Amniotic epithelial cell (primary cell): ENCODE measurements at places on chromosomes 5 and 9.

- DNase-seq: no peak
Observed at GRCh38 chr5:140109759-140110645, 3.9 kb upstream of the PURA start.

DNA sequence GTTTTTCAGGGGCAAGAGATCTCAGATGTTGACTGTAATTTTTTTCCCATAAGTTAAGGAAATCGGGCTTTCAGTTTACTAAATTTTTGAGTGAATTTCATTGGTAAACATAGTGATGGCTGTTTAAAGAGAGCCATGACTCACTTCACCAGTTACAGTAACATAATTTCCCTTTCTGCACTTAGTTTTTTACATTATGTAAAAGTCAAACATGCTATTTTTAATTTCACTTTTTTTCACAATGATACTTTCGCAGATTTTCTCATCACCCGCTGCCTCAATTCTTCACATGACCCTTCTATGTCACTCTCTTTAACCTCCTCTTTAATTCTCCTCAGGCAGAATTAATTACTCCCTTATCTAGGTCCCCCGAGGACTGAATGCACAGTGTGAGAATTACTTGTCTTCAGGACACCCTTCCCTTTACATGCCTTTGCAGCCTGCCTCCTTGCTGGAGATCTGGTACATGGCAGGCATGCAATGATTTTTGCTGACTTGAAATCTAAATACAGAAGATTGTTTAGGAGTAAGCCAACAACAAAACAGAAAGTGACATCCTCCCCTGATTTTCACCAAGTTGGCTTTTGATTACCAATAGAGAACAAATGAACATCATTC is 217.5 kb upstream of the S1PR3 start:
- peak; percentile 27 for DNase-seq

- no peak for DNase-seq
Observed at GRCh38 chr5:169974121-169974770, 6.0 kb downstream of the INSYN2B start.

GRCh38 chr5:77650686-77651085 is 12.2 kb upstream of the OTP start:
- no peak for DNase-seq

GRCh38 chr5:179916523-179916922 is 8.8 kb upstream of the TBC1D9B start:
- no peak for DNase-seq

- no peak for DNase-seq
Observed at GRCh38 chr5:179599973-179600372, 23.5 kb downstream of the HNRNPH1 start.

DNA sequence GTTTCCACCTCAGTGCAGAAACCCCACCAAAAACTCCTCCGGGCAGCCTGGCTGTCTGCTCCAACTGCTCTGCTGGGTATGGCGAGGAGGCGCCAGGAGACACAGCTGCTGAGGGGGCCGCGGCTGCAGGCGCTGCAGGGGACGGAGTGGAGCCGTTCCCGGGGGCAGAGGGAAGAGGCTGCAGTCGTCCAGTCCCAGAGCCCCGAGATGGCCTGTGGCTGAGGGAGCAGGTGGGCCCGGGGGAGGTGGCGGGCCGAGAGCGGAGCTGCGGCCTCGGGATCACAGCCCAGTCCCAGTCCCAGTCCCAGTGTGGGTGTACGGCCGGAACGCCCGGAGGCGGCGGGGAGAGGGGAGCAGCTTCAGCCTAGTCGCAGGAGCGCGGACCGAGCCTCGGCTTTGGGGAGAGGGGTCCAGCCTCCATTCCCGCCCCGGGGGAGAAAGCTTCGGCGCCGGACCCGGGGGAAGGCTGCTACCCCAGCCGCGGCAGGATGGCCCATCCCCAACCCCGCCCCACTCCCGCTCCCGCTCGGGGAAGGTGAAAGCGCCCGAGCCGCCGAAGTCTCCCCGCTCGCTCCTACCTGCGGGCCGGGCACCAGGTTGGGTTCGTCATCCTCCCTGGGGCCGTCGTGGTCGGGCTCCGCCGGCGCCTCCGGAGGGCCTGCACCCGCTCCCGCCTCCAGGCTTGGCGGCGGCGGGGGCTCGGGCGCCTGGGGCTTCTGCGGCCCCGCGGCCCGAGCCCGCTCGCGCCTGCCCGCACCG is 513 bp downstream of the FAM193B start:
- DNase-seq: no peak

DNA sequence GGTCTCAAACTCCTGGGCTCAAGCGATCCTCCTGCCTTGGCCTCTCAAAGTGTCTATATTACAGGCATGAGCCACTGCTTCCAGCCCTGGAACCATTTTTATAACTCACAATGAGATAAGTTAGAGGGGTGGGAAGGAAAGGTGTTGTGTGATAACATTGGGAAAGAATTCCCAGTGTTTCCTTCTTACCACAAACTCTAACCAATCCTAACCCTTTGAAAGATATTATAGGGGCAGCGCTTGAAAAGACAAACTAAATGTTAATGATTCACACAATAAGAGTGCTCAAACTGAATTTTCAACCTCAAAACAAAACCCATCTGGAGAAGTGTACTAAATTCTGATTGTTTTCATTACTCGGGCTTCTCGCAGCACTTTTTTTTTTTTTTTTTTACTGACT is 109.7 kb downstream of the TSSK1B start:
- peak; percentile 22 for DNase-seq

DNA sequence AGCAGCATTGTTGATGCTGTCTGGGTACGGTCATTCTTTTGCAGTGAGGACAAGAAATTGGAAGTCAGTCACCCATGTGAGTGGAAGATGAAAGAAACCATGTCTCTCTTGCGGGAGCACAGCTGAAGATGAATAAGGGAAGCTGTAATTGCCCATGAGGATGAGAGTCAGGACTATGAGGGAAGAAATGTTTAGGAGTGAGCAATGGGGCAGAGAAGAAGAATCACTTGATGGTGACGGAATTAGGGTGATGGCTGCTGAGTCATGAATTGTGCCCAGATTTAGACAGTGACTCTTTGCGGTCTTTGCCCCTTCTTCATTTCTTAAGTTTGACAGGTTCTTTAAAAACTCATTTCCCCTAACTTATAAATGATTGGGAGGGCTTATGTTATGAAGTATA is 183.3 kb downstream of the MAST4 start:
- DNase-seq: no peak

DNA sequence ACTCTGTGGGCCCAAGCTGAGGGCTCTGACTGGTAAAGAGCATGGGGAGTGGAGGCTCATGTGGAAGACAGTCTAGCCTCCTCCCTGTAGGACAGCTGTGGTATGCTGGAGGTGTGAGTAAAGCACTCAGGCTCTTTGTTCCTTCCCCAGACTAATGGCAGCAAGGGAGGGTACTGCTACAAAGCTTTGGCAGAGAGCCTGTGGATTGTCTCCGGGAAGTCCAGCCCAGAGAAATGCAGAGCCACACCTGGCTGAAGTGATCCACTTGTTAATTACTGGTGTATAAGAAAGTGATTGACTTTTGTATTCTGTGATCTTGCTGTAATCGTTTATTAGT is 161.7 kb downstream of the OXCT1 start:
- DNase-seq: no peak

GRCh38 chr9:72978744-72979143 is 25.9 kb upstream of the ALDH1A1 start:
- DNase-seq: peak; percentile 71

- DNase-seq: no peak
Observed at GRCh38 chr5:133387091-133387490, 225.2 kb downstream of the FSTL4 start.

- no peak for DNase-seq
Observed at GRCh38 chr9:115556432-115556831, 438.5 kb upstream of the TNC start.

DNA sequence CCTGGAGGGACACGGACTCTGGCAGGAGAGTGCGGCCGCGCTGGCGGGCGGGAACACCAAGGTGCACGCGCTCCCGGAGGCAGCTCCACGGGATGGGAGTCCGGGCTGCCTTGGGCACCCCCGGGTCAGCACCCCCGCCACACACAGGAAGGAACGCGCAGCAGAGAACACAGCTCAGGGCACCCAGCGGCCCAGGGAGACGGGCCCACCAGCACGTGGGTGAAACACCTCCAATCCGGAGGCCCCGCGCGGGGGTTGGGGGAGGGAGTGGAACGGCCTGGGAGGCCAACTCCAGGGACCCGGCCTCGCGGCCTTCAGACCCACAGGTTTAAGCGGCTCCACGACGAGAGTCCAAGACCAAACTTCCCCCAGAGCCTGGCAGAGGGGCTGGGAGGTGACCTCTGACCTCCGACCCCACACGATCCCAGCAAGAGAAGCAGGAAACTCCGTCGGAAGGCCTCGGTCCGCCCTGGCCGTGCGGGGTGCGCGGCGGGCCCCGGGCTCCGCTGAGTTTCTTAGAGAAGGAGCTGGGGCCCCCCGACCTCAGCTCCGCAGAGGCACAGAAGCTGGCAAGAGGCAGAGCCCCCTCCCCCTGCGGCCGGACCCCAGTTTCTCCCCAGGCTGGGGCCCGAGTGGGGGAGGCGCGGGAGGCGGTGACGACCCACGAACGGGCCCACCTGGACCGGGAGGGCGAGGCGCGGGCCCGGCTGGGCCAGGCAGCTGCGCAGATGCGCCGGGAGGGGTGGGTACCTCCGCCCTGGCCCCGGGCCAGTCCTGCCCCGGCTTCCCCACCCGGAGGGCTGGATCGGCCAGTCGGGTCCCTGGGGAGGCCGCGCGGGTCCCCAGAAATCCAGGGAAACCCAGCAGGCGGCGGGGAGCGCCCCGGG is 851 bp downstream of the NACC2 start:
- peak; percentile 70 for DNase-seq

DNA sequence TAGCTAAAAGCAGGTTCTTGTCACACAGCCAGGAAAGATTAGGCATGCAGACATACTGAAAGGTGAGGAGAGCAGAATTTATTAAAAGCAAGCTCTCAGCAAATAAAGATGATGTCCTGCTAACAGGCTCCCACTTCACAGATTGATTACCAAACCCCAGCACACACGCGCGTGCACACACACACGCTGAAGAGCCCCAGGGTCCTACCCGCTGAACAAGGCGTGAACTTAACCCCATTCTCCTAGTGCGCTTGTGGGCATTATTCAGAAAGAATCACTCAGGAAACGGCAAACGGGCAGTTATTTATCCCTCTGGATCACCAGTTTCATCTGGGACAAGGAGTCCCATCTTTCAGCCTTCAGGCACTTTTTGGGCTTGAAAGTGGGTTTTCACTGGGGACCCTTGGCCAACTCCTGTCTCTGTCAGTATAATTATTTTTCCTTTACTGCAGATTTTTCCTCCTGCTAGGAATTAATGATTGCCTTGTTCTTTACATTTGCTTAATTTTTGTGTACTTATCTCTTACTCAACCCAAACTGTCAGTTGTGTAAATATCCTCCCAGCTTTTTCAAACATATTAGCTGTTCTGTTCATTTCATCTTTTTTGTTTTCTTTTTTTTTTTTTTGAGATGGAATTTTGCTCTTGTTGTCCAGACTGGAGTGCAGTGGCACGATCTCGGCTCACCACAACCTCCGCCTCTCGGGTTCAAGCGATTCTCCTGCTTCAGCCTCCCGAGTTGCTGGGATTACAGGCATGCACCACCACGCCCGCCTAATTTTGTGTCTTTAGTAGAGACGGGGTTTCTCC is 92.6 kb downstream of the RIC1 start:
- DNase-seq: no peak

- no peak for DNase-seq
Observed at GRCh38 chr9:38286357-38286756, 106.1 kb upstream of the ALDH1B1 start.

DNA sequence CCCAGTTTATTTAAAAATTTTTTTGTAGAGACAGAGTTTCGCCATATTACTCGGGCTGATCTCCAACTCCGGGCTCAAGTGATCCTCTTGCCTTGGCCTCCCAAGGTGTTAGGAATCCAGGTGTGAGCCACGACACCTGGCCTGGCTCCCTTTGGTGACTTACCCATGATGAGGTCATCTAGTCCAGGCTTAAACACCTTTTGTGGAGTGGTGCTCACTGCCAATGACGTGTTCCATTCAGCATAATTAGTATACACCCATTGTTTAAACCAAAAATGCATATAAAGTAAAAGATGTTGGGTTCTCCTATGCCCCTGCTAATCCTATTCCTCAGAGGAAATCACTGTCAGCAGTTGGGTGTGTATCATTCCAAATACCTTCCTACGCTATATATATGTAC is 91.0 kb downstream of the HSPA4 start:
- DNase-seq: no peak

GRCh38 chr9:82546136-82546535 is 516.8 kb downstream of the RASEF start:
- DNase-seq: no peak

DNA sequence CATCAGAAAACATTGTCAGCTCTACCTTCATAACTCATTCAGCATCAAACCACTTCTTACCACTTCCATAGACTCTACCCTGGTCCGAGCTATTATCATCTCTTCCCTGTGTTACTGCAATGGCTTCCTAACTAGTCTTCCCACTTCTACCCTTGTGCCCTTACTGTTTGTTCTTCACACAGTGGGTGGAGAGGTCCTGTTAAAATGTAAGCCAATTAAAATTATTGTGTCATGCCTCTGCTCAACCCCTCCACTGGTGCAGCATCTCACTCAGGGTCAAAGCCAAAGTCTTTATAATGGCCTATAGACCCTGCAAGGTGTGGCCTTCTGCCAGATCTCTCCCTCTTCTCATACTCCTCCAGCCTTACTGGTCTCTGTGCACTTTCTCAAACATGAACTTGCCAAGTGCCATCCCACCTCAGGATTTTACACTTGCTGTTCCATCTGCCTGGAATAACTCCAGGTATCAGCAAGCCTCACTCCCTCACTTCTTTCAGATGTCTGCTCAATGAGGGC is 22.8 kb upstream of the ARAP3 start:
- DNase-seq: no peak

- peak; percentile 8 for DNase-seq
Observed at GRCh38 chr5:172640822-172641358, at the start of gene NEURL1B. NEURL1B (plus strand) TSS chr5:172641263; CDS start chr5:172641407, 144 bp downstream.

- peak; percentile 41 for DNase-seq
Observed at GRCh38 chr9:132409828-132410528, at the start of gene CFAP77. CFAP77 (plus strand) TSS chr9:132410211; CDS start chr9:132410272, 61 bp downstream.

- no peak for DNase-seq
Observed at GRCh38 chr9:89674667-89675057, 69.8 kb downstream of the GADD45G start.

GRCh38 chr5:9545136-9545991 is 511 bp downstream of the SEMA5A start:
- no peak for DNase-seq

DNA sequence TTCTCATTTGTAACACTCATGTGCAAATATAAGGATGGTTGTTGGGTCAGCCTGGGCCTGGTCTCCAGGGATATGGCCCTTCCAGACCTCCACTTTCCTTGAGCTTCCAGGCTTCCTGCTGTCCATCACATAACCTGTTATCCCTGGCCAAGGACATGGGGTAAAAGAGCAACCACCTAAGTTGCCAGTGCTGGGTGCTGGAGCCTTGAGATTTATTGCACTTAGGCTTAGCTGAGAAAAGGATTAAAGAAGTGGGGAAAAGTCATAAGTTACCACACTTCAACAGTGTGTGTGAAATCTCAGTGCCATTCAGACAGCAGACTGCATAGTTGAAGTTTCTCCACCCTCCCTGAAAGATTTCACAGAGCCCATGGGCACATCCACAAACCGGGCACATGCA is 58.6 kb upstream of the PANK3 start:
- DNase-seq: no peak
